AG09319 (cell line): ENCODE measurements at places on chromosomes 1 and 21.

- no peak for DNase-seq
These were observed 24.2 kb downstream of the MAPKAPK2 start for GRCh38 chr1:206708882-206709281.

DNA sequence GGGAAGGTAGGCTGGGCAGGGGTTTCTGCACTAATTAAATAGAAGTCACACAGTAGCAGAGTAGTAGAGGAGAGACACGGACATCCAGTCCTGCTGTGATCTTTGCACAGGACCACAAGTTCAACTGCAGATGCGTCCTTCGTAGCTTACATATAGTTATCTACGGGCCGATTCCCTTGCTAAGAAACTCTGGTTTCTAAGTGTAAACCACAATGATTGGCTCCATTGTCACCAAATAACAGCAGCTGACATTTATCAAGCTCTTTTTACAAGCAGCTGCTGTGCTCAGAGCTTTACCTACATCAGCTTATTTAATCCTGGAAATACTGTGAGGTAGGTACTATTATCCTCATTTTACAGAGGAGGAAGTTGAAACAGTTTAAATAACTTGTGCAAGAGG, 3.1 kb downstream of the SLC45A3 start:
- DNase-seq: no peak

- no peak for DNase-seq
These were observed 11.5 kb downstream of the TIAM1 start for GRCh38 chr21:31332525-31332924.

DNA sequence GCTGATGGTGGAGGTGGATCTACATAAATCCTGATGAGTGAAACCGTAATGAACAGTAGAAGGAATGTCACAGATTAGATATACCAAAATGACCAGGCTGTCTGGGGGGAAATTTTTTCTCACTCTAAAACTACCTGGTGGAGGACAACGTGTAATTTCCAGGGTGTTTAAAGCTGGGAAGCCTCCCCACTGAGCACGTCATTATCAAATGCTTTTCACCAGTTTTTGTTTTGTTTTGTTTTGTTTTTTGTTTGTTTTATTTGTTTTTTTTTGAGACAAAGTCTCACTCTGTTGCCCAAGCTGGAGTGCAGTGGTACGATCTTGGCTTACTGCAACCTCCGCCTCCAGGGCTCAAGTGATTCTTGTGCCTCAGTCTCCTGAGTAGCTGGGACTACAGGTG, 11.6 kb downstream of the AGPAT3 start:
- DNase-seq: no peak

DNA sequence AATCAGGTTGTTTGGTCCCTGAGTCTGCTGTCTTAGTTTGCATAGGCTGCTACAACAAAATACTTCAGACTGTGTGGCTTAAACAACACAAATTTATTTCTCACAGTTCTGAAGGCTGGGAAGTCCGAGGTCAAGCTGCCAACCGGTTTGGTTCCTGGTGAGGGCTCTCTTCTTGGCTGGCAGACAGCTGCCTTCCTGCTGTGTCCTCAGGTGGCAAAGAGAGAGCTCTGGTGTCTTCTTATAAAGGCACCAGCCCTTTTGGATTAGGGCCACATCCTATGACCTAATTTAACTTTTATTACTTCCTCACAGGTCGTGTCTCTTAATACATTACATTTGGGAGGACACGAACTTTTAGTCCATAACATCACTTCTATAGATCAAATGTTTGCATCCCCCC, 89.6 kb upstream of the CD34 start:
- DNase-seq: no peak

GRCh38 chr1:161549652-161550051, at the start of gene FCGR3A:
TSS of gene FCGR3A (minus strand) at chr1:161549818. CDS start at chr1:161549736, 82 bp downstream.
- DNase-seq: no peak

DNA sequence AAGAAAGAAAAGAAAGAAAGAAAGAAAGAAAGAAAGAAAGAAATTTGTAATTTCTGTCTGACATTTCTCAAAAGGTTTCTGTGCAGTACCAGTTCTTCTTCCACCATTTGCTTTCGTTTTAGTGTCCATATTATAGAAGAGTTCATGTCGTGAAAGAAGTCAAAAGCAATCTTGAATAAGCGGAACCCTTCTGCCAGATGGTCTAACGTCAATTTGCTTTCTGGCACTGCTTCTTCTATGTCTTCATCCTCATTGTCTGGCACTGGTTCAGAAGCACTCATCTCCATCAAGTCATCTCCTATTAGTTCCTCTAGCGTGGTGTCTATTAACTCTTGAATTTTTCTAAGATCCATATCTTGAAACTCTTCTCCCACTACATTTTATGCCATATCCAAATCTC, 170.0 kb upstream of the KCTD3 start:
- DNase-seq: no peak

GRCh38 chr1:15603050-15603965, 13.9 kb upstream of the DDI2 start:
- DNase-seq: peak; percentile 83

GRCh38 chr1:3746830-3747521, 5.3 kb upstream of the CCDC27 start:
- peak; percentile 46 for DNase-seq

DNA sequence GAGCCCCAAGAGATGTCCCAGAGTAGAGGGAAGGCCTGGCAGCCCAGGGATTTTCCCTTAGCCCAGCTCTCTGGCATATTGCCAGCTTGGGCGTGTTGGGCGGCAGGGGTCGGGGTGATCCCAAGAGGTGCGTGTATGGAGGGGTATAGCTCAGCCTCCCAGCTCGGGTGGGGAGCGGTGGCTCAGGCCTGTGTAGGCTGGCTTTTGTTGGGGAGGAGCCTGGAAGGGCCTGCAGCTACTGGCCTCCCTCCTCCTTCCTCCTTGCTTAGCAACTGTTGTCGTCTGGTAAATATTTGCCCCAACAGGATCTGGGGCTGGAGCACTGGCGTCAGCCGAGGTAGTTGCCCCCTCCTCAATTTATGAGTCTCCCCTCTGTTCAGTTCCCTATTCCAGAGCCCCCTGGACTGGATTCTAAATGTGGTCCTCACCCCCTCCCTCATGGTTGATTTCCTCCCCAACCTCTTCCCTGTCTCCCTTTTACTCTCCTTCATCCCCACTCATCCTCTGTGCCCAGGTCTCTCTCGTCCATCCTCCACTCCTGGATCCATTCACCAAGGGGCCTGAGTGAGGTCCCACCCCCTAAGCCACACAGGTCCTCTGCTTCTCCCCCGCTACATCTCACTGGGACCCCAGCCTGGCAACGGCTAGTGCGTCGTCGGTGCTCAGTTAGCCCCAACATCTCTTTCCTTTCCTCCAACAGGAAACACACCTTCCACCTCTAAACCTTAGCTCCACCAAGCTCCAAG, 10.3 kb upstream of the LMNA start:
- DNase-seq: peak; percentile 91

DNA sequence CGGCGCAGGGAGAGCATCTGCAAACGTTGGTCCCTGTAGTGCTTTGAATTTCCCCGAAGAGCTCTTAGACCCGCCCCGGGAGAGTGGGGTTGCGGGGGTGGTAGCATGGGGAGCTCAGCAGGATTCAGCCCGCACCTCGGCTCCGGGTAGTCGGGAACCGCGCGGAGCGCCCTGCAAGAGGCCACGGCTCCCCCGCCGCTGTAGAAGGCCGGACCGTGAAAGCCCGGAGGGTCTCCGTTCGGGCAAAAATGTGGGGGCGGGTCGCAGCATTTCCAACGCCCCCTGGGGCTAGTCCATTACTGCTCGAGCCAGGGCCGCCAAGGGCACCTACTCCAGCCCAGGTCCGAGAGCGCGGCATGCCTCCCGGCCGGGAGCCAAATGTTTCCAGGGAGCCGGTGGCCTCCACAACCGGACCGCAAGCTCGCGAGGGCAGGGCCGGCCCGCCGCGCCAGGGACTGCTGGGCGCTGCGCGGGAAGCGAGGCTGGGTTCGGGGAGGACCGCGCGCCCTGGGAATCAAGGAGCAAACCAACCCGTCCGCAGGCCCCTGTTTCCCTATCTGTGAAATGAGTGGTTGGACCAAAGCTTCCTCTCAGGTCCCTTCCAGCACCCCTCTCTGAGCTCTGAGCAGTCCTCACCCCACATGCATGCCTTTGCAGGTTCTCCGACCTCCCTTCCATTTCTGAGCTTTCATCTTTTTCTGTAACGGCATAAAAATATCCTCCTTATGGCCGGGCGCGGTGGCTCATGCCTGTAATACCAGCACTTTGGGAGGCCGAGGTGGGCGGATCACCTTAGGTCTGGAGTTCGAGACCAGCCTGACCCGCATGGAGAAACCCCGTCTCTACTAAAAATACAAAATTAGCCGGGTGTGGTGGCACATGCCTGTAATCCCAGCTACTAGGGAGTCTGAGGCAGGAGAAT, 775 bp upstream of the TMEM63A start:
- DNase-seq: peak; percentile 20

- no peak for DNase-seq
These were observed 113.8 kb downstream of the UBR4 start for GRCh38 chr1:19096036-19096833.

- DNase-seq: peak; percentile 76
These were observed 24.8 kb downstream of the ATPAF1 start for GRCh38 chr1:46643368-46643775.

DNA sequence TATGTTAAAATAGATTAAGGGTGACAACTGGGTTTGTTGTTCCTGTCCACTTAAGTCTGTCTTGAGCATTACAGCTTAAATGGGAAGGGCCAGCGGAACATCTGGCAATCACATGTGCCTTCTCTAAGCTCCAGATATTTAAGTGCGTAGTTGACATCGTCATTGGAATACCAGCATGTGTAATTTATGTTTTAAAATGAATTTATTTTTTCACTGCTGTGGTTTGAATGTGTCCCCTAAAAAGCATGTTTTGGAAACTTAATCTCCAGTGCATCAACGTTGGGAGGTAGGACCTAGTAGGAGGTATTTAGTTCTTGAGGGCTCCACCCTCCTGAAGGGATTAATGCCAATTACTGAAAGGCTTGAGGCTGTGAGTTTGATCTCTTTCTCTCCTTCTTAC, 13.4 kb downstream of the ZCCHC17 start:
- no peak for DNase-seq

DNA sequence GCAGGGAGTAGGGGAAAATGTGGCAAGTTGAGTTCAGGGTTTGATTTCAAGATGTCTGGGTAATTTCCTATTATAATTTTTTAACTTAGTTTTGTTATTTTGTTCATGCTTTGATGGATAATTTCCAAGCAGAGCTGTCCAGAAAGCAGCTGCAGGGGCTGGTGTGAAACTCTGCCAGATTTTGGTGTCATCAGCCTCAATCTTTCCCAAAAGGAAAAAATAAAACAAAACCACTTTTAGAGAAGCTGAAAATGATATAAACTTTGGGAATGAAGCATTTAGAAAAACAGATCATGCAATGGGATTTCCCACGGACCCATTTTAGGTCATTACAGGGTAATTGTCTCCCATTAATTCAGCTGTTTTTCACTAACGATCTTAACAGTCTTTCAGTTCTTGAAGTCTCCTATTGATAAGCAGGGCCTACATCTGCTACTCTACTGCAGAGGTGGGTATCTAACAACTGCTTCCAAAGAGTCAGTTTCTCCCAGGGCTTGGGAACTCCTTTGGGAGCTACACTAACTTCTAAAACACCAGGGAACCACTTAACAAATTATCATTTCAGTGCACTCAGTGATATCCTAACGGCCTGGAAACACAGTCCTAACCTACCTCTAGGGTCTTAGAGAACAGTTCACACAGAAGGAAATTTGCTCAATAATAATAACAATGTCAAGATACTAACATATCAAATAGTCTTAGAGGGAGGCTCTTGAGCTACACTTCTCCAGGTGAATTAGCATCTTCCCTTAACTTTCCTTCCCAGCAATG, 12.3 kb downstream of the ZNF436 start:
- no peak for DNase-seq

DNA sequence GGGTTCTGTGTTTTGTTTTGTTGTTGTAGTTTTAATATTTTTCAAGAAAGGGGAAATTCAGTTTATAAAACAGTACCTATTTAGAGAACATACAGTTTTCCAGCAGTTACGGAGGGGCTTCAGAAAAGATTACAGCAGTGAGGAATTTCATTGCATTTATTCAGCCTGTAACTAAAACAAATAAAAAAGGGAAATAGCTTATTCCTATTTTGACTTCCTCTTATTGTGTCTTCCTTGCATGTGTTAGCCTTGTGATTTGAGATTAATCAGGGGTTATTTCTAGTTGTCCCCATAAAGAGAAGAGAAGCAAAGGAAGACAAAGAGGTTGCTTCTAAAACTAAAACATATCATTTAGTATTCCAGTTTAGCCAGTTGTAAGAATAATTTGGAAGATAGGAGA, 35.0 kb downstream of the CTTNBP2NL start:
- no peak for DNase-seq

- DNase-seq: no peak
These were observed 464 bp downstream of the ACBD6 start for GRCh38 chr1:180501865-180502360.
